CMK (cell line): ENCODE measurements at places on chromosomes 5 and 9.

- no peak for DNase-seq
Measured at GRCh38 chr9:130078547-130078946, 24.8 kb downstream of the GPR107 start.

DNA sequence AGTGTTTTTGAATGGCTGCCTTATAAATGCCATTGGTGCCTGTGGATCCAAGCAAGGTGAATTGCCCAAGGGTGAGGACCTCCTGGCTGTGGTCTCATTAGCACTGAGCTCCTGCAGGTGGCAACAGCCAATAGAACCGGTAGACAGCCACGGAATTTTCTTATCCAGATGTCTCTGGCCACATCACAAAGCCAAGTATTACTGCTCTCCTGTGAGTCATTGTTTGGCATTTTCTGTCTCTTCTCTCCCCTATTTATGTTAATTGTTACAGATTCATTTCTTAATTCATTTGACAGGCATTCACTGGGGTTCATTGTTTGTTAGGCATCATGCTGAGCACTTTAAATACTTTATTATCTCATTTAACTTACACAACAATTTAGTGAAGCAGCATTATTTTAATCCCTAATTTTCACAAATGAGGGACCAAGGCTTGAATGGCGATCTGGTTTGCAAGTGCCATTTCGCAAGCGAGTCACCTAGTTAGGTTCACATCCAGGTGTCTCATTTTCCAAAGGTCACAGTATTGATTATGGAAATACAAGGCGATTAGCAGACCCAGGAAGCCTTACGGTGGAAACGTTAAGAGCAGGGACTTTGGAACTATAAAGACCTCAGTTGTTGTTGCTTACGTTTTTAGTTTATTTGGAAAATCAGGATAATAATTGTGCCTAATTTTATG is 58.2 kb upstream of the DPYSL3 start:
- no peak for DNase-seq

GRCh38 chr9:31321686-31322085 is 1062.8 kb upstream of the ACO1 start:
- no peak for DNase-seq

DNA sequence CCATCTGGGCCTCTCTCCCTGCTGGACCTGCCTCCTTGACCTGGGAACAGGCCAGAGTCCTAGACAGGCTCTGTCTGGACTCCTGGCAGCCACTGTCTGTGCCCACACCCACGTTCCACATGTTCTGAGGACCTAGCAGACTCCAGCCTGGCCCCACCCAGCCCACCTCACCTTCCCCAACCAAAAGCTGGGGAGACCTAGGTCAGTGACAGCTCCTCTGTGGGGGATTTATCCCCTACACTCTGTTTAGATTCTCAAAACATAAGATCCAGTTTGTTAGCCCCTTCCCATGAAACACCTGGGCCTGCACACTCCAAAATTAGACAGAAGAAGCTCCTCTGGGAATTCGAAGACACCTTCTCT is 59.8 kb upstream of the ADAMTS2 start:
- DNase-seq, result no peak

DNA sequence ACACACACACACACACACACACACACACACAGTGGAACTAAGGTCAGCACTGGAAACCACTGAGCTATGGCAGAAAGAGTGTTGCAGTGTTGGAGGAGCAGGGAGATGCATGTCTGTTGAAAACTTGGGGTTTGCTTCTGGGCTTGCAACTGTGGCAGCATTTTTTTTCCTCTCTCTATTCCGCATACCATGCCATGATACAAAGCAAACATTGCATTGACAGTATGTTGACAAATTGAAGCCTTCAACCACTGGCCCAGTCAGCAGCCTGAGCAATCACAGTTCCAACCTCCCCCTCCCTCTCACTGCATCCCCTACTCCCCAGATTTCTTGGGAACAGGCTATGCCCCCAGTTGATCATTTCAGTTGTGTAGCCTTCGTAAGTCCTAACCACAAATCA is 478.1 kb upstream of the WWC1 start:
- DNase-seq, result no peak

DNA sequence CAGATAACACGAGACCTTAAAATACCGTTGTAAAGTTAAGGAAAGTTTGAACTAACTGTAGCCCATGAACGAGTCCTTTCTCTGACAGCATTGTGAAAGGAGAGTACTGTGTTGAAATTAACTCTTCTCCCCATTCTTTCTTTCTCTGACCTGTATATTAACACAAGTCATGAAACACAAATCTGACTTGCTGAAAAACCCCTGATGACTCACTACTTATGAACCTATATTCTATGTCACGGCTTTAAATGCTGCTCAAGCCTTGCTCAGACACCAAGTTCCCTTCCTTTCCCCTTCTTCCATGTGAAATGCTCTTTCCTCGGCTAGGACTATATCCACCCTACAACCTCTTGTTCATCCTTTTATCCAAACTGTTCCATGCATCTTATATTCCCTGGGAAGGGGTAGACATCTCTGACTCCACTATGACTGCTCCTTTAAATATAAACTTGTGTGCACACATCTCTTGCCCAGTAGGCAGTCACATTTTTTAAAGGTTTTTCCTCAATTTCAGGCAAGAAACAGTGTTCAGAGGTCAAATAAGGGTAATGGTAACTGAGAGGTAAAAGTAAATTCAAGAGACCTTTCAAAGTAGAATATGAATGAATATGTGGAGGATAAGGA is 142.9 kb downstream of the NFIB start:
- DNase-seq, result no peak

GRCh38 chr5:168413062-168413461 is 73.2 kb upstream of the RARS1 start:
- DNase-seq, result no peak

DNA sequence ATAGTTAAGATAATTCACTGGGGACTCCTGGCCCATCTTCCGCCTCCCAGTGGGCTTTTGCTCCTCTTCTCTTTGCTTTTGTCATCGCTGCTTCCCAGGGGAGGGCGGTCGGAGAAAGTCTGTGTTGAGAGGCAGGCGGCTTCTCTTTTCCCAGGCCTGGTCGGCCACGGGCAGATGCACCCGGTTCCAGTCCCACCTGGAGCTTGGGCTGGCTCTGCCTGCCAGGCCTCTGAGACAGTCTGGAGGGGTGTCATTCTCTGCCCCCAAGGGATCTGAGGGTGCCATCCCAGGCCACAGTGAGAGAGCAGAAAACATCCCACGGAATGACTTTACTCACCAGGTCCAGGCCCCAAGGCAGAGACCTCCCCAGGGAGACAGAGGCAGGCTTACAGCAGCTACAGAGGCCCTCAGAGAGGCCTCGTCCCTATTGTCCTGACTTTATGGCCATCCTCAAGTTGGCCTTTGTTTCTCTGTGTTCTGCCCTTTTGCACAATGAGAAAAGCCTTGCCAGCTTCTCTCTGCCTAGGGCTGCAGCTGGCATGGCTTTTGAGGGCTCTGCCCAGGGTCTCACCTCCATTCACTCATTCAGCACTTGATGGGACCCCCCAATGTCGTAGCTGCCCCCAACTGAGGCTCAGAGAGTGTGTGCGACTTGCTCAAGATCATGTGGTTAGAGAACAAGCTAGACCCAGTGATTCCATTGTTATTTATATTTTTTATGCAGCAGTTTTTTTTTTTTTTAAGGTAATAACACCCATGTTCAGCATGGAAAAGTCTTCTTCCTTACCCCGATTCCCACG is 44.2 kb upstream of the BOD1 start:
- DNase-seq, result no peak
